Stimulated activated CD8-positive, alpha-beta memory T cell treated with anti-CD3 and anti-CD28 coated beads, Interleukin-4, amount 100 ng/mL, for 1 hour (primary cell): ENCODE measurements at places on chromosomes 16 and 17.

DNA sequence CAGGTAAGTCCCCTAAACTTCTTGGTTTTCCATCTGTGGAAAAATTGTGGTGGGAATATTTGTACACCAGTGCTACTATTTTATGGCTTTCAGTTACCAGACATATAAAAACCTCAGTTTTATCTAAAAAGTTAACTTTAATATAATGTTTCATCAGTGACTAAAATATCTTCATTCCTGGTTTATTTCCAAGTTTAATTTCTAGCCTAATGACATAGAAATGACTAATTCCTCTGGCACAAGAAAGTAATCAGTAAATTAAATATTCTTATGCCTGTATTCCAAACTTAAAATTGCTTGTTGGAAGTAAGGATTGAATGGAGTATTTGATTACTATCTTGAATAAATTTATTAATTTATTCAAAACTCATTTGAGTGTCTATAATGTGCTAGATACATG is 757.0 kb downstream of the CDH11 start:
- DNase-seq, result no peak

DNA sequence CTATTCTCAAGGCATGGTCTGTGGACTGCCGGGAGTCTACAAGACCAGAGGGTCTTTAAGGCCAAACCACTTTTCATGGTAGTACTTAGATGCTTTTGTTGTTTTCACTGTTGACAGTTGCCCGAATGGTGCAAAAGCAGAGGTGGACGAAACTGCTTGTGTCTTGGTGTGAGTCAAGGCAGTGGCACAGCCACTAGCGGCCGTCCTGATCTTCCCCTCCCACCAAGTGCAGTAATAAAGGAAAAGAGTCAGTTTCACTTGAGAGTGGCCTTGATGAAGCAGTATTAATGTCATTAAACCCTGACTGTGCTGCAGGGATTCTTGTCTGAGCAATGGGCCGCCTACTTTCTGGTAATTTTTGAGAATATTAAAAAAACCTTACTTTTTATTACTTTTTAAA is 109.1 kb downstream of the PRKCA start:
- DNase-seq, result no peak

- no peak for DNase-seq
Measured at GRCh38 chr16:10169031-10169430, 13.2 kb downstream of the GRIN2A start.

GRCh38 chr16:1366712-1367299 is 15.1 kb downstream of the GNPTG start:
- no peak for DNase-seq

- peak; percentile 8 for DNase-seq
Measured at GRCh38 chr16:1105888-1106620, 10.0 kb upstream of the C1QTNF8 start.
